ENCODE measurements at places on chromosomes 1 and 21.
A peak's percentile ranks its signal among the peaks of the same experiment; 100 is the strongest.

- no peak for DNase-seq
These were observed 36.4 kb downstream of the DNM3 start for GRCh38 chr1:171877701-171878100.

DNA sequence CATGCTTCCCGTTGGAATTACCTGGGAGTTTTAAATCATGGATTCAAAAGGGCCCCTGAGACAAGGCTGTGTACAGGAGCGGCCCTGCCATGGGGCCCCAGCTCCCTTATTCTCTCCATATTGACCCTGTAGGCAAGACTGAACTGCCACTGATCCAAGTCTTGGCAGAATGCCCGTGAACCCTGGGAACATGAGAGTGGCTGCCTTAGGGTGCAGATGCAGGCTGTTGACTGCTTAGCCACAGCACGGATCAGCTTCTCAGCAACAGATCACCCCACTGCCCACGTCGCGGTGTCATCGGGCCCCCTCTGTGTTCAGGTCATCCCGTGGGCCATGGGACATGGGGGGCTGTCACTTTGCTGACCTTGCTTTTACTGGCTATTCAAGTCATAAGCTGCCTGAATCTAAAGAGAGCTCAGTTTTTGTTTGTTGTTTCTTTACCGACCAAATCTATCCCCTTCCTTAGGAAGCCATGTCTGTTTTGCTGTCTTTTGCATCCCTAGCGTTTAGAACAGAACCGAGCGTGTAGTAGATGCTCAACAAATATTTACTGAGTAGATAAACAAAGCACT lies 83.4 kb downstream of the MATN1 start:
- no peak for DNase-seq

- DNase-seq: no peak
These were observed 15.5 kb upstream of the MTARC2 start for GRCh38 chr1:220732621-220733020.

GRCh38 chr1:16903054-16903453 lies 7.3 kb downstream of the RNU1-2 start:
- no peak for DNase-seq

DNA sequence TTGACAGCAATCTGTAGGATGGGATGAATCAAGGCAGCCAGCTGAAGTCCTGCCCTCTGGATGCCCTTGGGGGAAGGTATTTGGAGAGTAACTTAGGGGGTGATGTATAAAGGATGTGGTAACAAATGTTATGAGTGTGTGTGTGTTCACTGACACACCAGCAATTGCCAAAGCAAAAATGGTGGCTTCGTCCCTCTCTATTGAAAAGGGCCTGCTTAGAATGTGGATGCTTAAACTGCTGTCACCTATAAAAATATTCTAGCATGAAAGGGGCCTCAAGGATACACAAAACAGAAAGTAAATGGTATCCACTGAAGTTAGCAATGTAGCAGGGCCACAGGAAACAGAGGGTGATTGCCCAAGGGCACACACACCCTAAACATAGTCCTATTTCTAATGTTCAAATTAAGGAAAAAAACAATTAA lies 15.1 kb upstream of the AIM2 start:
- peak; percentile 57 for DNase-seq

GRCh38 chr1:13590486-13590885 lies 6.9 kb downstream of the PDPN start:
- peak; percentile 30 for DNase-seq

- no peak for DNase-seq
These were observed 50.3 kb downstream of the SLC22A15 start for GRCh38 chr1:116026631-116027030.

GRCh38 chr1:107997866-107998265 lies 32.9 kb upstream of the VAV3 start:
- DNase-seq: no peak

DNA sequence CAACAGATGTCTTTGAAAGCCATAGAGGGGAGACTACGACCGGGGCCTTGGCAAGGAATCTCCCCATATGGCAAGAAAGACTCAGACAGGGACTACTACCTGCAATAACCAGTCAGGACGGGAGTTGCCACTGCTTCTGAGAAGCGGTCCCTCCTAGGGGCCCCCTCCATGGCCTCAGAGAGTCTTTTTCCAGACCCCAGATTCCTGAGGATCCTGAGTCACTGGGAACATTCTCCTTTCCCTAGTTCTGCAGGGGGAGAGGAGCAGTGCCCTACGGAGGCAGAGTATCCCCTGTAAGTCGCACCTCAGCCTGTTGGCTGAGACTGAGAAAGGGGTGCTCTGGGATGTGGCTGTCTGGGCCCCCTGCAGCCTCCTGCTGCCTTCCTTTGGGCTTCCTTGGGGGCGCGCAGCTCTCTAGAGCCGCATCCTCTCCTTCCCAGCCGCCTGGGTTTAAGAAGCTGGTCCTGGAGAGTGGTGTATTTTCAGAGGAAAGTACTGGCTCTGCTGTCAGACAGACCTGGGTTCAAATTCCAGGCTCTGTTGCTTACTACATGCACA lies 7.8 kb downstream of the GLIS1 start:
- no peak for DNase-seq

DNA sequence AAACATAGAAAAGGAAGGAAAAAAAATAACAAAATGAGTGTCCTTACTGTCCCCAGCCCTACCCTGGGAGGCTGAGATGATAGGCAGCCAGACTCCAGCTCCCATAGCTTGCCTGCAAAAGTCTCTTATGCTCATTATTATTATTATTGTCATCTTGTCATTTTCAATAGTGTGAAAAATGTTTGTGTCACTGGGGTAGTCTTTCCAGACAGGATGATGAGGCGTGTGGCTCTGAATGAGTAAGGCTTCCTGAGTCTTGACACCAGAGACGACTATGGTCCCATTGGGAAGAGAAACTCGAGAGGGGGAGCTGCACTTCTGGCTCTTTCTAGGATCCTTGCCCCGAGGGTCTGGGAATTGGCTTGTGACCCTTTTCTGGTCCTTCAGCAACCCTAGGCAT lies 1.1 kb upstream of the CYB561D1 start:
- no peak for DNase-seq

GRCh38 chr1:233844275-233844674 lies 60.2 kb upstream of the SLC35F3 start:
- no peak for DNase-seq

DNA sequence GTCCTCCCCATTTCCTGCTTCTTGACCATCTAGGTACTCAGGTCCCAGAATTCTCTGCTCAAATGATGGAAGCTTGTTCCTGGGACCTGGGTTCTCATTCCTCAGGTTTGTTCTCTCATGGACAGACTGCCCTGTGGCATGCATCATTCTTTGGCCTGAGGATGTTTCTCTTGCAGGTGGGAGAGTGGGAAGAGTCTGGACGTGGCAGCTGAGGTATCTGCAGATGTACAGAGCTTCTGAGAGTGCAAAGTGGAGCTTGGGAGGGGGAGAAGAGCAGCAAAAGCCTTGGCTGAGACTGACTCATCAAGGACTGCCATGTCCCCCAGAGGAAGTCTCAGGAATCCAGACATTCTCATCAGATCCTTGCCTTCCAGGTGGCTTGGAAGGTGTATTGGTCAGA lies 63.1 kb downstream of the HSPA13 start:
- no peak for DNase-seq

- no peak for DNase-seq
These were observed 44.0 kb downstream of the UBR4 start for GRCh38 chr1:19166066-19166465.

GRCh38 chr1:183416850-183417771 lies 1.1 kb downstream of the NMNAT2 start:
- peak; percentile 48 for DNase-seq

- DNase-seq: no peak
These were observed 62.3 kb downstream of the ST6GALNAC3 start for GRCh38 chr1:76136894-76137293.

- no peak for DNase-seq
These were observed 63.7 kb upstream of the EPS8L3 start for GRCh38 chr1:109827466-109827865.

GRCh38 chr1:3729594-3730542 lies 22.4 kb upstream of the CCDC27 start:
- DNase-seq: no peak

GRCh38 chr21:37368541-37369279 lies 2.1 kb downstream of the DYRK1A start:
- DNase-seq: peak; percentile 36

DNA sequence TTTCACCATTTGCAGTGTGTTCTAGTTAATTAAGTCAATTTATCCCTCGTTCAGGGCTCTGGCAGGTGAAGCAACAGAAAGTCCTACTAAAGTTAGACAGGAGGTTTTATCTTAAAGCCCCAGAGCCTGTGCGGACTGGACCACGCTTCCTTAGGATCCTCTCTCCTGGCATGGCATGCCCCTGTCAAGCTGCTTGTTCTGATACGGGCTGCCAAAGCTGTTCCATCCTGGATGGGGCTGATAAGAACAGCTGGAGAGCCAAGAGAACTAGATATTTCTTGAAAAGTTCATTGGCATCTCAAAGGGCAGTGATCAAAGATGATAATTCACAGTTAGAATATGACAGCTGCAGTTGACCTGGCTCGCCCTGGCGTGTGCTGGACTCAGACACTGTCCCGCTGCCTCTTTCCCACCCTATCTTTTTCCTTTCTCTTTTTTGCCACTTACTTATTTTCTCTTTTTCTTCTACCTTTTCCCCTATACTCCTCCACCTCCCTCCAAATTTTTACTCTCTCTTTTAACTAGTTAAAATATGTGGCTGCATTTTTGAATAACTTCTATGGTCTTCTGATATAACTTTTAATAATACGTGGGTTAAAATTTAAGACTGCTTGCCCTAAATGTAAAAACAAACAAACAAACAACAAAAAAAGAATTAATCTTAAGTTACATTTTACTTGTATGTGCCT lies 96.7 kb downstream of the ABCA4 start:
- no peak for DNase-seq

DNA sequence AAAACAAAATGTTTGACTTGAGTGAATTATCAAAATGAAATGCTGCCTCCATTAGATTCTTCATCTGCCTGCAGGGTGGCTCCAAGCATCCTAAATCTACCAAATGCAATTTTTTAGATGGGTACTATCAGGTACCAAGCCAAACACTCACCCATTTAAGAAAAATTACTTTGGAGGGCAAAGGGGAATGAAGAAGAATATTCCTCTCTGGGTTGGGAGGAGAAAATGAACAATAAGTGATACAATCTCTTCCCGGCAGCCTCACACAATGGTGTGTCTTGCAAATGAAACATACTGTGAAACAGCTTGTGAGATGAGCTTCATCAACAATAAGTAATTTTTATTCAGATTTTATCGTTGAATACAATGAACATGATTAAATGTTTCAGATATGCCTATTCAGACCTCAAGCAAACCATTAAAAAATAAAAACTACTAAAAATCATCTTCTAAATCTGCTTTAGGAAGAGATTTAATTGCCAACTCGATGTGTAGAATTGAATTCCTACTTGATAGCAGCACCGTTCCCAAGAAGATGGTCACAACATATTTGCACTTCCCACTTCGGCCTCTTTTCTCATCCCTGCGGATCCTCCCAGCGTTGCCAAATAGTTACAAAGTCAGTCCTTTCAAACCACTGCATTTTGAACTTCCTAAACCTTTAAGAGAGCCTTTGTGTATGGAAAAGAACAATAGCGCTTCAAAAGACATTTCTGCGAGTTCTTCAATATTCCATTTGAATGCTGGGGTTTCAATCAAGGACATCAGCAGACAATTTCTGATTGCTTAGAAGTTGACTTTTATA lies 2.7 kb downstream of the DAB1 start:
- no peak for DNase-seq

DNA sequence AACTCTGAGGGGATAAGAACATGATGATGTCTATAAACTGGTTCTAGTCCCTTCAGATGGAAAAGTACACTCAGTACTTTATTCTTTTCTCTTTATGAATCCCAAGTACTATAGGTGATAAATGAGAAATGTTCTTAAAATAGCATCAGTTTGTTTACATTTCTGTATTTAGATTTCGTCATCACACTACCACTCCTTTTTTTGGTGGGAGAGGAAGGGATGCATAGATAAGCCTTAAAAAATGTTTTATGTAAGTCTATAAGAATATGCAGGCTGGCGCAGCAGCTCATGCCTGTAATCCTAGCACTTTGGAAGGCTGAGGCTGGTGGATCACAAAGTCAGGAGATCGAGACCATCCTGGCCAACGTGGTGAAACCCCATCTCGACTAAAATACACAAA lies 144.8 kb downstream of the USP25 start:
- no peak for DNase-seq

DNA sequence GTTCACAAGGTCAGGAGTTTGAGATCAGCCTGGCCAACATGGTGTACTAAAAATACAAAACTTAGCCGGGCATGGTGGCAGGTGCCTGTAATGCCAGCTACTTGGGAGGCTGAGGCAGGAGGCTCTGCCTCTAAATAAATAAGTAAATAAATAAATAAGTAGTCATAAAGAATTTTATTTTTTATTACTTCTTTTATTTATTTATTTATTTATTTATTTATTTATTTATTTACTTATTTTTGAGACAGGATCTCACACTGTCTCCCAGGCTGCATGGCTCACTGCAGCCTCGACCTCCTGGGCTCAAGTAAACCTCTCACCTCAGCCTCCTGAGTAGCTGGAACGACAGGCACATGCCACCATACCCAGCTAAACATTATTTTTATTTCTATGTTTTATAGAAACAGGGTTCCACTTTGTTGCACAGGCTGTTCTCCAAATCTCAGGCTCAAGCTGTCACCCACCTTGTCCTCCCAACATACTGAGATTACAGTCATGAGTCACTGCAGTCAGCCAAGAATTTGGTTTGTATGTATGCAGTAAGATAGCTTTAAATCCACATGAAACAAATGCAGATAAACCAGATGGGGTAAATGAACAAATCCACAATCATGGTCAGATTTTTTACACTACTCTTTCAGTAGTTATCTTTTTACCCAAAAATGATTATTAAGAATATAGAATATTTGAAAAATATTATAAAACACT lies 523.3 kb upstream of the RGS18 start:
- DNase-seq: no peak

DNA sequence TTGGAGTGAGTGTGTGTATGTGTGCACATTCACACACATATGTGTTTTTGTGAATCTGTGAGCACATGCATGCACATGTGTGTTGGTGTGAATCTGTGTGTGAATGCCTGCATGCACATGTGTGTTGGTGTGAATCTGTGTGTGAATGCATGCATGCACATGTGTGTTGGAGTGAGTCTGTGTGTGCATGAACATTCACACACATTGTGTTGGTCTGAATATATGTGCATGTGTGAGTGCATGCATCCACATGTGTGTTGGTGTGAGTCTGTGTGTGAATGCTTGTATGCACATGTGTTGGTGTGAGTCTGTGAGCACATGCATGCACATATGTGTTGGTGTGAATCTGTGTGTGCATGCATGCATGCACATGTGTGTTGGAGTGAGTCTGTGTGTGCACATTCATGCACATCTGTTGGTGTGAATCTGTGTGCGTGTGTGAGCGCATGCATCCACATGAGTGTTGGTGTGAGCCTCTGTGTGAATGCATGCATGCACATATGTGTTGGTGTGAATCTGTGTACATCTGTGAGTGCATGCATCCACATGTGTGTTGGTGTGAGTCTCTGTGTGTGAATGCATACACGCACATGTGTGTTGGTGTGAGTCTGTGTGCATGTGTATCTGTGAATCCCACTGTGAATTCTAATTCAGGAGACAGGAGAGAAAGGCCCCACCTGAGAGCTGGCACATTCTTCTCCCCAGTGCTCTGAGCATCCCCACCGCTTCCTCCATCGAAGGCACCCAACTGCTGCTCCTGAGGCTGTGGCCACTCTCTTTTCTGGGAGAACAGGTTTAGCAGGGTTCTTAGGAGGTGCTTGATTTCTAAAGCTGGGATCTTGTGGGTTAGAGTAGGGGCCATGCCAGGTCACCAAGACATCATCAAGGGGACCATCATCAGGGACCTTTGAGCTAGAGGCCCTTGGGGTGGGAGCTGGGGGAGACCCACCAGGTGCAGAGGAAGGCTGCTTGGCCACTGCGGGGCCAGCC lies 117.5 kb upstream of the ARHGEF16 start:
- peak; percentile 24 for DNase-seq

GRCh38 chr1:28830814-28831213 lies 18.8 kb downstream of the OPRD1 start:
- no peak for DNase-seq

Measured in RWPE1 (cell line).